ENCODE measurements at places on chromosomes 1 and 21.

- DNase-seq: no peak
These were observed 2.8 kb downstream of the HPDL start for GRCh38 chr1:45329445-45329844.

DNA sequence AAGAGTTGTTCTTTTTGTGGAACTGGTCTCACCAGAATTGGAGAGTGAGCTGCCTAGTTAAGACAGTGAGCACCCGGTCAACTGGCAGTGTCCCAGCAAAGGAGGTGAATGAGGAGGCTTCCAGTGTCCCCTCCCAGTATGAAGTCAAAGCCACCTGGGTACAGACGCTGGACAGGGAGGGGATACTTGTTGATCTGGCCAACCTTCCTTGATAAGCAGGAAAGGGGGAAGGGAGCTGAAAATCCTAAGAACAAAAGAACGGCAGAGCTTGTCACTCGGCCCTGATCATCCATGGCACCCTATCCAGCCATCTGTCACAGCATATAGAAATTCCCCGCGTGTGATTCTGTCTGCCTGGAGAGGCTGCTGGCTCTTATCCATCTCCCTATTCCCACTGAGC, 91.5 kb downstream of the SSBP3 start:
- no peak for DNase-seq

DNA sequence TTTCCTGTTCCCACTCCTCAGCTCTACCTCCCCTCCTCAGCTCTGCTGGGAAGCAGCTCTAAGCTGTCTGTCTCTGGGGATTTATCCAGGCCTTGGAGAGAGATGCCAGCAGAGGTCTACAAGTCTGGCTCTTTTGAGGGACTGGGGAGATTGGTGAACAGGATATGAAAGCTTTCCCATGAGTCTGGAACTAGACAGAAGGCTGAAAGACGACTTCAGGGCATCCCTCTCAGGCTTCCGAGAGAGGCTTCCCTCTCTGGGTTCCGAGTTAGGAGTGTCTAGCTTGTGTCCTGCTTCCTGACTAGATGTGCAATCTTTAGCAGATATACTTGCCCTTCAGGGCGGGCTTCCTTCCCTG, 733 bp downstream of the TMEM35B start:
- no peak for DNase-seq

- no peak for DNase-seq
These were observed 24.3 kb downstream of the PTGS2 start for GRCh38 chr1:186655876-186656275.

DNA sequence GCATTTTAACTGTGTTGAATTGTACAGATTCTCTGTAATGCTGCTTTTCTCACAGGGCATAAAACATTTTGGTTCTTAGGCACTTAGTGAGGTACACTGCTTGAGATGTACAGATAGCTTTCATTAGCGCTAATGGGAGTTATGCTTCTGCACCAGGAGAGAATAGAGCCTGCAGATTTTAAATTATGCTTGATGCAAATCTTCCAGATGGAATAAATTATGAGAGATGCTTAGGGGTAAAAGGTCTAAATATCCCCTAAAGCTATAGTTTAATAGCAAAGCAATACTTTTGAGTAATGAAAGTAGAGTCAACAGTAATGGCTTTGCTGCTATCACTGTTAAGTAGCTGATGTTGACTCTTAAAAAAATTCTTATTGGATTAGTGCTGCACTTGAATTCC, 248.9 kb downstream of the S1PR1 start:
- no peak for DNase-seq

DNA sequence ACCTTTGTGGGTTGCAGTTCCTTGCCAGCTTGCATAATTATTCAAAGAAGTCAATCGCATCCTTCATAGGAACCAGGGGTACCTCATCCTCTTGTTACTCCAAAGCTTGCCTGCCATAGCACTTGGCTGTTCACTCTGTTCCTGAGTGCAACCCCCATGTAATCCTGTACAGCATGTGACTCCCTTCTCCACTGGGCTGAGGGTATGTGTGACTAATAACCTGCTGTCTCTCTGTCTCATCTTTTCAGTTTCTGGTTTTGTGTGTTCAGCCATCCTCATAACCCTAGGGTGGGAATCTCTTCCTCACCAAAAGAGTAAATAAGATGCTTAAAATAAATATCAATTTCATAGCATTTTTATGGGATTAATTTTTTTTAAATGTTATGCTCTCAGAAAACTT, 351.9 kb downstream of the S1PR1 start:
- DNase-seq: no peak

- no peak for DNase-seq
These were observed 35.2 kb downstream of the PEX14 start for GRCh38 chr1:10509809-10510509.

DNA sequence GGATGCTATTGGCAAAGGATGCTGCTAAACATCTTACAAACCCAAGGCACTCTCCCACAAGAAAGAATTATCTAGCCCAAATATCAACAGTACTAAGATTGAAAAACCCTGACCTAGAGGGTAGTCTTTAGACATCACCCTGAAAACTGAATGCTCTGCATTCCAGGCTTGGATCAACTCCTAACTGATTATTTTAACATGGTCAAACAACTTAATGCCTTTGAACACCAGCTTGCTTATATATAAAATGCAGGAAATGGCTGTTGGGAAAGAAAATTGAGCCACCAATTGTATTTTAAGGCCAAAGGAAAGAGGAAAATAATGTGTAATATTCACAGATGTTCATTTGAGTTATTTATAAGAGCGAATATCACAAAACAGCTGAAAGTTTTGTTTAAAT, 72.2 kb upstream of the C1orf87 start:
- DNase-seq: no peak

DNA sequence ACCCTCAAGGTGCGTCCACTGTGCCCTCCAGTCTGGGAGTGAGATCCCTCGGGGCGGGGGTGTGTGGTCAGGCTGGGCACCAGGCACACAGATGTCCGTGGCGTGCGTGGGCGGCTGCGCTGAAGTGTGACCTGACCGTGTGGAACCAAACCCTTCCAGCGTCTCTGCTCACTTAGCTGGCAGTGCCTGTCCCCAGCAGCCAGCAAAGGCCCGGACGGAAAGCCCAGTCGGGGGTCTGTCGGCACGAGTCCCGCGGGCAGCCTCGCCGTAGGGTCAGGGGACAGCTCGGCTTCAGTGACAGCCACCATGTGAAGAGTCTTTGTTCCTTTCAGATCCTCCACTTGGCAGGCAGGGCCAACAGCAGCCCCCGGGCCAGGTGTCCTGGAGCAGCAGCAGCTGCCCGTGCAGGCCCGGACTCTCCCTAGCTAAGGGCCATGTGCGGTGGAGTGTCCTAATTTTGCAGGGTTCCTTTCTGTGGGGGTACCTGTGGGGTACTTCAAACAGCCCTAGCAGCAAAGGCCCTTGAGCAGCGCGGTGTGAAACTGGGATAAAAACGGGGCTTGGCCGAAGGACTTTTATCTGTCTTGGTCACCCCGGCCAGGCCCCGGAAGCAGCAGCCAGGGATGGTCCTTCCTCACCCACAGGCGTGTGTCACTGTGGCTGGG, 11.6 kb downstream of the TTLL10 start:
- DNase-seq: no peak

DNA sequence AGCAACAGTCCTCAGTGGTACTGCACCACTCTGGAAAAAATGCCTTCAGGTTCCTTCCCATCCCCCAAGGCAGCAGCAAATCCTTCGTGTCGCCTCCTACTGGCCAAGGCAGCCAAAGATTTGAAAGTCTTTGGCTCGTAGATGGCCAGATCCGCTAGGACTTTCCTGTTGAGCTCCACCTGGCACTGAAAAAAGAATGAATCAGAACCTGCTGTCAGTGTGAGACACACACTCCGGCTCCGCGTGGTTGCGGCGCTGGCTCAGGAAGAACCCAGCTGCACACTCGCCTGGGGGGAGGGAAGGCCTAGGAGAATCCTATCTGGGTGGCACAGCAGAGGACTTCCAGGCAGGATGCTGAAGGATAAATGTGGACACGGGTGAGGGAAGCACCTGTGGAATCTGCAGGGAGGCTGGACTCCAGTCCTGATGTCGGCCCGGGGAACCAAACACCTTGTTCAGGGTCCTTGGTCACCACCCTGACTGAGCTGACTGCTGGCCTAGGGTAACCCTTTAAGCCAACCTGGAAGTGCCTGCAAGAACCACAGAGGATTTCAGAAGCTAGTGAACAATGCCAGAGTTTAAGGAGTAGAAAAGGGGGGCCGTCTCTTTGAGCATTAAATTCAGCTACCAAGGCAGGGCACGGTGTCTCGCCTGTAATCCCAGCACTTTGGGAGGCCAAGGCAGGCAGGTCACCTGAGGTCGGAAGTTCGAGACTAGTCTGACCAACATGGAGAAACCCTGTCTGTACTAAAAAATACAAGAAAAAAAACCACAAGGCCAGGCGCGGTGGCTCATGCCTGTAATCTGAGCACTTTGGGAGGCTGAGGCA, 3.2 kb upstream of the CCNL2 start:
- no peak for DNase-seq

- DNase-seq: no peak
These were observed 31.4 kb downstream of the LY9 start for GRCh38 chr1:160827418-160827817.

GRCh38 chr1:105556266-105556665, 1500.2 kb upstream of the PRMT6 start:
- DNase-seq: no peak

DNA sequence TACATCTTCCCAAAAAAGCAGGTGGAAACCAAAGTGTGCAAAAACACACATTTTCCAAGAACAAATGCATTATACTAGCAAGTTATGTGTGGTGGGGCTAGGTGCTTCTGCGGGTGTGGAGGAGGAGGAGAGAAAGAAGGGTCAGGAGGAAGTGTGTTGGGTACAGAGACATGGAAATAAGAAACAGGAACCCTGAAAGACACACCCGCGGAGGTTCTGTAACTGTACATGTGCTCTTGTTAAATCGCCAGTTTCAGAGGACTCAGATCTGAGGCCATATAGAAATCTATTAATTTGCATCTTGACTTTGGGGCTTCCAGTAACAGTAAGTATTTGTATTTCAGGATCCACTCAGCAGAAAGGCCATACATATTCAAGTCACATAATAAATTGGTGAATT, 30.9 kb downstream of the ERG start:
- DNase-seq: no peak

GRCh38 chr21:33940881-33941245, 25.3 kb upstream of the ATP5PO start:
- no peak for DNase-seq
